Activated CD4-positive, alpha-beta T cell treated with anti-CD3 and anti-CD28 coated beads, Interleukin-2, amount 10 ng/mL, durations not matched to agents 24 days and 14 days (primary cell): ENCODE measurements at places on chromosomes 2 and 18. TPM values are rescaled to one million over a fixed set of nuclear protein-coding genes. Genes with fewer than 3 reads are reported as not detected.

Gene PLEKHM3
- 5.8 and 6.6 TPM in 2 replicates for total RNA-seq

Gene CCDC68
- not detected in 2 replicates for total RNA-seq

Gene LINC00305
- not detected in 2 replicates for total RNA-seq

Gene C2orf15
- total RNA-seq = 0.26 and 0.40 TPM in 2 replicates

Gene KCNIP3
- 0.28 TPM in 1 of 2 replicates, not detected in the other for total RNA-seq

Gene MFSD2B
- total RNA-seq = 0.14 TPM in 1 of 2 replicates, not detected in the other

Gene FHL2
- total RNA-seq = 2.4 and 3.8 TPM in 2 replicates

Gene TMEFF2
- not detected in 2 replicates for total RNA-seq

Gene LRRC30
- total RNA-seq = not detected in 2 replicates

Gene MOCOS
- total RNA-seq = 0.21 and 0.57 TPM in 2 replicates

Gene FZD7
- total RNA-seq = 1.3 TPM in 2 replicates

Gene PJVK
- total RNA-seq = 2.0 and 2.3 TPM in 2 replicates

Gene CDC42EP3
- total RNA-seq = 10.9 and 12.8 TPM in 2 replicates

Gene TRAPPC8
- total RNA-seq = 32.6 and 35.0 TPM in 2 replicates
